ENCODE measurements at places on chromosomes 16 and 17.

DNA sequence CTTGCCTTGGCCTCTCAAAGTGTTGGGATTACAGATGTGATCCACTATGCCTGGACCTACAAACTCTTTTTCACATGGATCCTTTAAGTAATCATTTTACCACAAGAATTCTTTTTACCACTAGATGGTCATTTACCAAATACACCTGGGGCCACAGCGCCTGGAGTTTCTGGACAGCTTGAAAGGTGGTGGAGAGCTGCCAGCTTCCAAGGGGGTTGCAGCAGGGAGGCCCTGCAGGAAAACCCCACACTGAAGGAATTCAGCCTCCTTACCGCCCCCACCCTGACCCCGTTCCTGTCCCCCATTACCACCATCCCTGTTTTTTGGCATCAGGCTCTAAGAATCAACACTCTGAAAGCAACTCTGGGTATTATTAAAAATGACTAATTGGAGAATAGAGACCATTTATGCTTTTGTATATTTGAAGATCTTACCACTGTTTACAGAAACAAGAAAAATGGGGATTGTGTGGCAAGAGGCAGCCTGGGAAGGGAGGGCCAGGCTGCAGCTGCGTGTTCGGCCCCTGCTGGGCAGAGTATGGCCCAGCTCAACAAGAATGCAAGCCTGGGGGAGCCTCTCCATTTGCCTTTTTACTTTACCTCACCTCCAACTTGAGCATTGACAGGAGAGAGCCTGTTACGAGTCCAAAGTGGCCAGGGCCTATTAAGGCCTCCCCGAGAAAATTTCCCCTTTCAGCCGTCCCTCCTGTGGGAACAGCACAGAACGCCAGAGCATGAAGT lies 209.9 kb downstream of the ZFHX3 start:
- no peak for DNase-seq

DNA sequence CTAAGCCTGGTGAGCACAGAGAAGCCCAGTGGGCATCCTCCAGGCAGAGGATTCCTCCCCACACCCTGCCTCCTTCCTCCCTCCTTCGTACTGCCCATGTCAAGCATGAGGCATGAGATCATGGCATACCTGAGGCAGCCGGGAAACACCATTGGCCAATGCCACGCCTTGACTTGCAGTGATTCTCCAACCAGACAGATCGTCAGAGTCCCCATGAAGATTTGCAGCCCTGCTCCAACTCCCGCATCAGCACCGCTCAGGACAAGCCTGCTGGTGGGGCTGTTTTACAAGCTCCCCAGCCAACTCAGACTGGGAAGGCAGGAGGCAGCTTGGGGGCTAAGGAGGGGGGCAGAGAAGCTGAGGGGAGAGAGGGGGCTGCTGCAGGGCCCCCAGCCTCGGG lies 2.9 kb upstream of the KRT16 start:
- DNase-seq = no peak

- no peak for DNase-seq
These were observed 2.0 kb upstream of the CTRB2 start for GRCh38 chr16:75208861-75209505.

DNA sequence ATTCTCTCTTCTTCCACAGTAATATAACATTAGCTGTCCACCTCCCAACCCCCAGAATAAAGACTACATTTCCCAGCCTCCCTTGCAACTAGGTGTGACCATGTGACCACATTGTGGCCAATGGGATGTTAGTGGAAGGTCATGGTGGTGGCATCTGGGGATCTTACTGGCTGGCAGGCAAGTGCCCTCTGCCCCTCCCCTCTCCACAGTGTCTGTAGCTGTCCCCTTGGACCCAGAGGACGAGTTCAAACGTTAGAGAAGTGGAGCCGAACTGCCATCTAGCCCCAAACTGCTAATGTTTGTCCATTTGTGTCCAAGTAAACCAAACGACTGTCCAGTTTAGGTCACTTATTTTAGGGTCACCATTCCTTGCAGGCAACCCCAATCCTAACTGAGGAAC lies 26.6 kb upstream of the KCNG4 start:
- DNase-seq = peak; percentile 77

DNA sequence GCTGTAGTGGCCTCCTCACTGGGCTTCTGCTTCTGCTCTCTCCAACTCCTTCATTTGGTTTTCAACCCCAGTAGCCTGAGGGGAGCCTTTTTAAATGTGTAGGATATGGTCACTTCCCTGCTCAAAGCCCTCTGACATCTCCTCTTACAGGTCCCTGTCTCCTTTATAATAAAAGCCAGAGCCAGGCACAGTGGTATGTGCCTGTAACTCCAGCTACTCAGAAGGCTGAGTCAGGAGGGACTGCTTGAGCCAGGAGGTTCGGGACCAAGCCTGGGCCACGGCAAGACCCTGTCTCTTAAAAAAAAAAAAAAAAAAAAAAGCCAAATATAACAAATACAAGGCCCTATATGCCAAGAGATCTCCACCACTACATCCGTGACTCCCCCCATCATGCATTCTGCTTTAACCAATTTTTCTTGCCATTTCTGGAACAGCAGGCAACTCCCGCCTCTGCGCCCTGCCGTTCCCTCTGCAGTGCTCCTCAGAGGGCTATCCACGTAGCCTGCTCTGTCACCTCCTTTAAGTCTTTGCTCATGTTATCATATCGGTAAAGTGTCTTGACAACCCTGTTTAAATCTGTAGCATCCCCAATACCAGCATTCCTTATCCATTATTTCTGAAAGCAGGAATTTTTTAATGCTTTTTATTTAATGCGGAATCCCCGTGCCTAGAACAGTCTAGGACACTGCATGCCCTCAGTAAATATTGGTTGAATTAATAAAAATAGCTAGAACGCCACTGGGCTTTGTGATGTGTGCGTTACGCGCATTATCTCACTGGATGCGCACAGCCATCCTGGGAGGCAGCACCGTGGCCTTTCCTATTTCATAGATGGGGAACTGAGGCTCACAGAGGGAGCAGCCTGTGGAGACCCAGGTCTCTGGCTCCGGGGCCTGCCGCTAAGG lies 9.5 kb downstream of the ZNF771 start:
- no peak for DNase-seq

- DNase-seq = no peak
These were observed 21.5 kb upstream of the RABEP1 start for GRCh38 chr17:5260542-5260941.

DNA sequence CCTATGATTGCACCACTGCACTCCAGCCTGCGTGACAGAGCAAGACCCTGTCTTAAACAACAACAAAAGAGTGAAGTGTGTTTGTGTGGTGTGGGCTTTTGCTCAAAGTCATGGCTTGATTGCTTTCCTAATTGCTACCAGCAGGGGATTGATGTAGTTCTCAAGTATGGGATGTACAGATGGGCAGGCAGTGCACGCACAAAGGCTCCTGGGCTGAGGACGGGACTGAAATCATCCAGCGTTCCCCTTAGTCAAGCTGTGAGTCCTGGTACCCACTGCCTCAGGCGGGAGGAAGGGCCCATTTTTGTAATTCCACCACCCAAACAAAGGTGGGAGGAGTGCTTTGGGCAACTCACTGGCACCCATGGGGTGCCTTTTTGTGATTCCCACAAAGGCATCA lies 47.3 kb downstream of the GDE1 start:
- DNase-seq = no peak

- DNase-seq = no peak
These were observed 2.5 kb downstream of the C1QTNF8 start for GRCh38 chr16:1093284-1094123.

GRCh38 chr16:11967195-11967911 lies 2.3 kb downstream of the TNFRSF17 start:
- DNase-seq = no peak
